Ammon's horn (tissue), 1 donor: ENCODE measurements at places on chromosomes 1 and 21.

GRCh38 chr1:94144836-94145235 lies 23.9 kb upstream of the ABCA4 start:
- DNase-seq, result no peak

GRCh38 chr21:34513129-34513675 lies 1.2 kb upstream of the KCNE1 start:
- DNase-seq, result no peak

GRCh38 chr1:29505532-29506220 lies 269.4 kb downstream of the PTPRU start:
- no peak for DNase-seq

DNA sequence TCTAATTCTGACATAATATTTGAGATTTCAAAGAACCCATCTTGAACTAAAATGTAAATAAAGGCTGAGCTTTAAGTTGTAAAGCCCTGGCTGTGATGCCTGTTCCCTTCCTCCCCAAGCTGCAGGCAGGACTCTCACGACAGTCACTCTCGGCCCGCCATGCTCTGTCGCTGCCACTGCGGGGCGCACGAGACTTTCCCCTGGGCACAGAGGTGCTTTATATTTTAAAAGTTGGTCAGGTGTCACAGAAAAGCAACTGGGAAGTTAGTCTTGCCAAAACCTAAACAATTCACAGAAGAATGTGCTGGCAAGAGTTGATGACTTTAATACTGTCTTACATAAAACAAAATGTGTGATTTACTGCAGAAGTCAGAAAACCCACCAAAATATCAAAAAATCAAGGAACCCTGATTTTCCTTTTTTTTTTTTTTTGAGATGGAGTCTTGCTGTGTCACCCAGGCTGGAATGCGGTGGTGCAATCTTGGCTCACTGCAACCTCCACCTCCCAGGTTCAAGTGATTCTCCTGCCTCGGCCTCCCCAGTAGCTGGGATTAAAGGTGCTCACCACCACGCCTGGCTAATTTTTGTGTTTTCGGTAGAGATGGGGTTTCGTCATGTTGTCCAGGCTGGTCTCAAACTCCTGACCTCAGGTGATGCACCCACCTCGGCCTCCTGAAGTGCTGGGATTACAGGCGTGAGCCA lies 10.7 kb downstream of the LRRC47 start:
- no peak for DNase-seq

DNA sequence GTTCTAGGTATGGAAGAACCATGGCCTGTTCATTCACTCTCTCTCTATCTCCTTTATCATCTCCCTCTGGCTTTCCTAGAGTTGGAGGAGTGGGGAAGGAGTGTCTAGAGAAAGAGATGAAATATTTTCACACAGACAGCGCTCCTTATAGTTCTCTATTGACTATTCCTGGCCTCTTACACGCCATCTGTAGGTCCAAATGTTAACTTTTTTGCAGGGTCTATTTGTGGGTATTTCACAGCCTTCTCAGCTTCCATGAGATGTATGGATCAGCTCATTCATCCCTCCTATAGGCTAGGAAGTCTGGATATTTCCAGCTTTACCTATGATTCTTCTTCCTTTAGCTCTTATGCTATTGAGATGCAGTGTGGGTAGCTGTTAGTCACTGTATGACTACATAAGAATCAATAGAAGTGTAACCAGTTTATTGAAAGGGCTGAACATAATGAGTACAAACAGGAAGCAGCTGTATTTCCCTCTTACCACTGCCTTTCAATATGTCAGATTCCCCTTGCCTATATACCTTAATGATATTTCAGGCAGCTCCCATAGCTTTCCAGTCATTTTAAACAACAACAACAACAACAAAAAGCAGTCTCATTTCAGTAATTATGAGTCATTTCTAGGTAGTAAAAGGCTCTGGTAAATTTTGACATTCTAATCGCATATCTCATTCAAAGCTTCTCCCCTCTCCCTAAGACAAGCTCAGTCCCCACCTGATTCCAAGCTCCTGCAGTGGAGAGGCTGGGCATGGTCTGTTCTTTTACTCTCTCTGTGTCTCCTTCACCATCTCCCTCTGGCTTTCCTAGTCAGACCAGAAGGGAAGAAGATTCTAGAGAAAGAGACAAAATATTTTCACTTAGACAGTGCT lies 149.5 kb downstream of the TTLL7 start:
- DNase-seq, result no peak

- no peak for DNase-seq
These were observed 6.4 kb upstream of the PEF1 start for GRCh38 chr1:31651089-31651420.
